OCI-LY7 (cell line): ENCODE measurements at places on chromosomes 2 and 18.
A peak's percentile ranks its signal among the peaks of the same experiment; 100 is the strongest.

GRCh38 chr2:181131584-181131983 is 151.2 kb downstream of the UBE2E3 start:
- no peak for DNase-seq

DNA sequence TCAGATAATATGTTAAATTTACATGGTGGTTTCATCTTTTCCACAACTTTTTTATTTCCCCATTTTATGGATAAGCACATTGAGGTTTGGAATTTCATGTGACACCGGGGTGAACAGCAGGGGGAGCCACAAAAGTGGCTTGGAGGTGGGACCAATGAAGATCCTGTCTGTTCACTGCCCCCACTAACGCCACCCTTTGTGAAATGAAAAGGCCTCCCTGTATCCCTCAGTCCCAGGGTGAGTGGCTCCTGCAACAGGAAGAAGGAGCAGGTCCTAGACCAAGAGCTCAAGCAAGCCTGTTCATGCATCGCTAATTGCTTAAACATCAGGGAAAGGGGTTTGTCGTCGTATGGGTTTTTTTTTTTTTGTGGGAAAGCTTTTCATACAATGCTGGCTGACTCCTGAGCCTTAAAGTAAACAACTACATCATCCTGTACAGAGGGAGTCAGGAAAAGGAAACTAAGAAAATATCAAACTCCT is 267.8 kb upstream of the EPAS1 start:
- no peak for DNase-seq

- DNase-seq: no peak
Observed at GRCh38 chr18:42839408-42839807, 276.1 kb downstream of the RIT2 start.

- DNase-seq: no peak
Observed at GRCh38 chr2:181074457-181074856, 94.1 kb downstream of the UBE2E3 start.

DNA sequence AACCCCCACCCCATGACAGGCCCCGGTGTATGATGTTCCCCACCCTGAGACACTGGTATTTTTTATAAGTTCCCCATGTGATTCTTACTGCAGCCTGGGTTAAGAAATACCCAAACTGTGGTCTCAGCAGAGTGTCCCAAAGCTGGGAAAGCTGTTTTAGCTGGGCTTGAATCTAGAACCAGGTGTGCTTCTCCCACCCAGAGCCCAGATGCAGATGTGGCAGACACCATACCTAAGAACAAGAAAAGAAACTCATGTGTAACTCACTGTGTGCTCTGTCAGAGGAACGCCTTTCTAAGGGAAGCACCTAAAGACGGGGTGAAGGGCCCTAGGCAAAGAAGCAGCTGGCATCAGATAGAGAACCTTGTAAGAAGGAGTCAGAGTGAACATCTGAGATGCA is 23.9 kb downstream of the DOK1 start:
- DNase-seq: no peak

GRCh38 chr2:239600650-239601049 is 199.8 kb upstream of the HDAC4 start:
- DNase-seq: no peak

DNA sequence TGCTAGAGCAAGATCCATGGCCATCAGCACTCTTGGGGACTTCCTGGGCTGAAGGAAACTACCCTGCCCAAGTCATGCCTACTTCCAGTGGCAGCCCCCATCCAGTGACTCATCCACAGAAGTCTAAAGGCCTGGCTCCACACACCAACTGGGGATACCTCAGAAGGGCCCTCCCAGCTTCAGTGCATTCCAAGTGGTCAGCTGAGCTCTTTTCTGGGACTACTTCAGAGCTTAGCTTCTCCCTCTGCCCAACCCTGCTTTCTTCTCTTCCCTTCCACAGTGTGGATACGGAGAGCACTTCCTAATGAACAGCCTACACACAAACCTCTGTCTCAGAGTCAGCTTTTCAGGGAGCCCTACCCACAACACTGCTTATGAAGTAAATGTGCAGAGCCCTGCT is 66.5 kb downstream of the CLHC1 start:
- DNase-seq: no peak

DNA sequence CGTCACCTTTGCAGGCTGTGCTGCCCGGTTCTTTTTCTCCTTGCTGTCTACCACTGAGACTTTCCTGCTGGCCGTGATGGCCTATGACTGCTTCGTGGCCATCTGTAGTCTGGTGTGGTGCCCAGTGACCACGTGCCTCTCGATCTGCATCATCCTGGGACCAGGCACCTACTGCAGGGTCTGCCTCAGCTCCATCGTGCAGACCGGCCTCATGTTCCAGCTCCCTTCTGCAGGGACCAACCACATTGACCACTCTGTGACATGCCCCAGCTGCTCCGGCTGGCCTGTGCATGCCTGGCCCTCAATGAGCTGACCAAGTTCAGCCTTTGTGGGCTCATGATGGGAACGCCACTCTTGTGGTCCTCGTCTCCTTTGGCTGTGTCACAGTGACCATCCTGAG is 26.7 kb downstream of the COPS9 start:
- DNase-seq: no peak

DNA sequence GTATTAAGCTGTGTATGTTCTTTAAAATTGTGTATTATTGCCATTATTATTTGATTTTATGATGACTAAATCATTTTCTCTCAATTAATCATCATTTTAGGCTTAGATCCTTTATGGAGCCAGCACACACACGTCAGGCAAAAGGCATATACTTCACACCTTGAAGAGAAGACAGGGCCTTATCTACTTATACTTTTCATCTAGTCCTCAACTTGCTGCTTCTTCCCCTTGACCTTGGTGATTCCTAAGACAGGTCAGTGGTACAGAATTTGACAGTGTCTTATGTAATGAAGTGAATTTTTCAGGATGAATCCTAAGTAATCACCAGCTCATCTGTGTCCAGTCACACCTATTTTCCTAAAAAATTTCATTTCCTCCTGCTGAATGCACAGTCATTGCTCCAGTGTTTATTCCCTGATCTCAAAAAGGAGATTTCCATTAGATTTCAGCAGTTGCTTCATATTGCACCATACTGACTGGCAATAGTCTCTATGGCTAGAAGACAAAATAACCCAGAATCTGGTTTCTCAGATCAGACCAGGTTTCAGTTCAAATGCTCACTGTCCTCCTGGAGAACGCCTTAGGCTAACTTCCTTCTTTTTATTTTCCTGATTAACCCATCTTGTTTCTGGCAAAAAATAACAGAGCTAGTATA is 235.7 kb downstream of the PTH2R start:
- no peak for DNase-seq

DNA sequence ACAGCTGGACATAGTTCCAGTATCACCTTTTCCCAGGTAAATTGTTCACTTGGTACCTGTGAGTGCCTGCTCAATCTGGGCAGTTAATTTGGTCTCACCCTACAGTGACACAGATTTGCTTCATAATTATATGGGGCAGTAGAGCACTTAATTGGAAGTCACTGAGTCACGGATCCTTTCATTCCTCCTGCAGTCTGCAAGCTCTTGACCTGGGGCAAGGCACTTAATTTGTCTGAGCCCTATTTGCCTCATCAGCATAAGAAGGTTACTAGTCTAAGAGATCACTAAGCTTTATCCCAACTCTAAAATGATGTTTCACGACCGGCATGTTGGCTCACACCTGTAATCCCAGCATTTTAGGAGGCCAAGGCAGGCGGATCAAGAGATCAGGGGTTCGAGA is 8.9 kb downstream of the FBXO36 start:
- DNase-seq: no peak

DNA sequence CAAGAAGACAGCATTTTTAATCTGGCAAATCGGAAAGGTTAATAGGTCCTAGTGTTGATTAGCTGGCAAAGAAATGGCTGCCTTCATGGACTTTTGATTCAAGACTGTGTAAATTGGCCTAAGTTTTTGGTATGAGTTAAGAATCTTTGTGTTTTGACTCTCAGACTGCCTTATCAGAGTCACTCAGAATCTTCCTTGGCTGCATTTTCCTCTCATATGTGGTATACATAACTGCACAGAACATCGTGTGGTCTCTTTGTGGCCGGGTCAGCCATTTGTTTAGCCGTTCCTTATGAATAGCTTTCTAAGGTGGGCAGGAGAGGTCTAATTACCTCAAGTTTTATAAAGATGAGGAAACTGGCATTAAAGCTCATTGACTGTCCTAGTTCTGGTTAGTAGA is 30.1 kb downstream of the CAB39 start:
- DNase-seq: no peak

- DNase-seq: no peak
Observed at GRCh38 chr2:99974682-99975375, 167.6 kb downstream of the AFF3 start.

- no peak for DNase-seq
Observed at GRCh38 chr2:205133544-205133943, 548.8 kb upstream of the NRP2 start.

DNA sequence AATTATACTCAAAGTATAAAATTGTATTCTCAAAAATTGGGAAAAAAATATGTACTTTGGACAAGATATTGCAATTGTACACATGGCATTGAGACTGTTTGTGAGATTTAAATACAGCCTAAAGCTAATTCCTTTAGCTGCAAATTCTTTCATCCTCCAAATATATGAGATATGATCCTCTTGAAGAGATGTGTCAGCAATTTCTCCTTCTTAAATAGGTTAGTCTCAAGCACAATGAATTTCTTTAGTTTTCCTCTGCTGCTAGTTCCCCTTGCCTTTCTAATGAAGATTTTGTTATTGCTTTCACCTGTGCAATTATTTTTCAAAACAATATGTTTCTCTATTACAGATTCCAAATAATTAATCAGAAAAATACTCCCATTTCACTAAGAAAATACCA is 153.4 kb upstream of the GULP1 start:
- no peak for DNase-seq

DNA sequence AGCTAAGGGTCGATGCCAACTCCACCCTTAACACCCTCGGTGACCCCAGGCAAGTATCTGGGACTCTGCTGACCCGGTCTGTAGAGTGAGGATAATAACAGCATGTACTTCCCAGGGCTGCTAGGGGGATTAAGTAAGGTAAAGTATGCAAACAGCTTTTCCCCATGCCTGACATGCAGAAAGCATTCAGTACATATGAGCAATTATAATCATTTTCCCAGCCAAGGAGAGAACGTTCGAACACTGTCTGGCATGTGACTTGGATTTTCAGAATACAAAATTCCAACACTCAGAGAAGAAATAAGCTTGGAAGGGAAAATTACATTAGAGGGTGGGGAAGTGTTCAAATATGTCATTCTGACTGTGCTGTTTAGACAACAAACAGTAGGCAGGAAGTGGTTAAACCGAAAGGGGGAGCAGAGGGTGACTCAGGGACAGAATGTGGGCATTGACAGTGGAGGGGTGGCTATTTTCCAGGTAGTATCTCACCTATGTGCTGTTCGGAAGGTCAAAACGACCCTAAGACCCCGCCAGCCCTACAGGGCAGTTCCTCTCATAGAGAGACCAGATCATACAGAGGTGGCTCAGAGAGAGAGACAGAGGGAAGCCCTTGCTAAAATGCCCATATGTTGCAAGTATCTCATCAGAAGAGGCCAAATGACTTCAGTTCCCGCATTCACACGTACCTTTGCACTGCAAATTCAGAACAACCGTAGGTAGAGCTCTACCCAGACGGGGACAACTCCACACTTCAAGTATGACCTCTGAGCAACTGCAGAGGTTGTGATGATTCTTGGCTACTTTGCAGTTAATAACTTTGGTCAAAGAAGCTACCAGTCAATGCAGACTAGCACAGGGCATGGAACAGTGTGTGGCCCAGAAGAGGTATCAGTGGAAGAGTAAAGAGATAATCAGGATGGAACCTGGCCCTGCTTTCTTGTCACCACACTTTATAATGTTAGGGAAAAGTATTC is 14.8 kb downstream of the ASPRV1 start:
- DNase-seq: peak; percentile 44

- peak; percentile 76 for DNase-seq
Observed at GRCh38 chr2:206275312-206276055, 1.0 kb downstream of the ZDBF2 start.

DNA sequence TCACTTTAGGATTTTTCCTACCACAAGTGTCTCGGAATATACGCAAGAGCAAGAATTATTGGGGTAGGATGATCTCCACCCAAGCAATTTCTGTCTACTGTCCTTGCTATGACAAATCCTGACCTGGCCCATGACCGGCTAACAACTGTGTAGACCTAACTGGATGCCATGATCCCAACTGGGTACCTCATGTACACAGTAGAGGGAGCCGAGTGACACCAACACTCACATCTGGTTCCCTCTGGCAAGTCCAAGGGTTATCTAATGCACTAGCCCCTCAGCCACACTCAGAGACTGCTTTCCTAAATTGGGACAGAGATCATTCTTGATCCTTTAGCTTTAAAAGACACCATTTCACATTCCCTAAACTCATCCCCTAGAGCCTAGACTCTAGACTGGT is 60.7 kb upstream of the ZNF532 start:
- no peak for DNase-seq

DNA sequence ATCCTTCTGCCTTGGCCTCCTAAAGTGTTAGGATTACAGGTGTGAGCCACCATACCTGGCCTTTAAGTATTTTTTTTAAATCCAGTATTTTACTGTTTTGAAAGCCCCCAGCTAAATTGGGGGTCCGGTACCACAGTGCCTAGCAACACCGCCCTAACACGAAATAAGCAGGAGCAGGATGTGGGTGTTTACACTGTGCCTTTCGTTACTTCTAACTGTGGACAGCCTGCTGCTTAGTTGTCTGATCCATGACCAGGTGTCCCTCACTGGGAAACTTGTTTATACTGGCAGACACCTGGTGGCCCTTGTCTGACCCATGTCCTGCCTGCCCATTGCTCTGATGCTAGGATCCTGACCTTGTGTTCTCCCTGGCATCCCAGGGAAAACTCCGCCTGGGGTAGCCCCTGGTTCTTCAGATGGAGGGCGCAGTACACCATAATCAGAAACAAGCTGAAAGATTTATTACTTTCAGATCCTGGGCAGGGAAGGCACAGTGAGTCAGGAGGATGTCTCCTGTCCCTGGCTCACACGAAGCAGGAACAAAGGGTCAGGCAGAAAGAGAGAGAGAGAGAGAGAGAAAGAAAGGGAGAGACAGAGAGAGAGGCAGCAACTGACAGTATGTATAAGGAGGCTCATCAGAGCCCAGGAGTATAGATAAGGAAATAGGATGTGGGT is 55.7 kb downstream of the NCAPH start:
- DNase-seq: no peak

DNA sequence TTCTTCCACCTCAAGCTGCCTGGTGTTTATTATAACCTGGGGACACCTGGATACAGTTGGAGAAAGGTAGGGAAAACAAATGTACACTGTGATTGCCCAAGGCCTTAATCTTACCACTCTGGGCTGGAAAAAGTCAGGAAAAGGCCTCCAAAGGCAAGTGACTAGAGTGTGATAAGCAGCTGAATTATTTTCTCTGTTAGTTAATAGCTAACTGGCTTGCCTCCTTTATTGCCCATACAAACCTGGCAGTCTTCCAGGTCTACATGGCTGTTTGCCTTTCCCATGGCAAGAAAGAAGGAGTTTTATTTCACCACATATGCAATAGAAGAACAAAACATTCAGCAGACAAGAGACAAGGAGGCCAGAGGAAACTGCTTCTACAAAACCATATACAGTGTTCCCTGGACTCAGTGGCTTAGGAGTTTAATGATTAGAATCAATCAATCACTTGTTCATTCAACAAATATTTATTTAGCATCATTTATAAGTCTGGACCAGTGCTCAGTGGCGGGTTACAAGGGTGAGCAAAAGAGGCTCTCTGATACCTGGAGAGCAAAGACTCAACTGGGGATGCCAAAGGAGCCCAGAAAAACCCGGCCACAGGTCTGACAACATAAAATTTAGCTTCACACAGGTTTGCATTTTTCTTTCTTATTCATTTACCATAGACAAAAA is 27.5 kb upstream of the SUCLG1 start:
- no peak for DNase-seq

- no peak for DNase-seq
Observed at GRCh38 chr2:124836416-124836815, 811.3 kb downstream of the CNTNAP5 start.
